ENCODE measurements at places on chromosomes 2 and 18. TPM values are rescaled to one million over a fixed set of nuclear protein-coding genes. Genes with fewer than 3 reads are reported as not detected.

FKBP1B gene
- polyA plus RNA-seq: 3.9 TPM

SERPINB12 gene
- not detected for polyA plus RNA-seq

SERPINB3 gene
- polyA plus RNA-seq: not detected

ITGB6 gene
- not detected for polyA plus RNA-seq

AQP12B gene
- polyA plus RNA-seq: not detected

IL1RN gene
- not detected for polyA plus RNA-seq

RPE gene
- polyA plus RNA-seq: 16.4 TPM

TEX44 gene
- polyA plus RNA-seq: not detected

TBR1 gene
- not detected for polyA plus RNA-seq

LYG2 gene
- polyA plus RNA-seq: not detected

PTH2R gene
- polyA plus RNA-seq: 0.23 TPM

DNER gene
- not detected for polyA plus RNA-seq

UGT1A7 gene
- polyA plus RNA-seq: not detected

MYCN gene
- not detected for polyA plus RNA-seq

PTPN18 gene
- 124 TPM for polyA plus RNA-seq

PTPRM gene
- polyA plus RNA-seq: 0.61 TPM

GRHL1 gene
- 0.16 TPM for polyA plus RNA-seq

ABCG8 gene
- not detected for polyA plus RNA-seq

HMSD gene
- polyA plus RNA-seq: not detected

HOXD10 gene
- polyA plus RNA-seq: not detected

PER2 gene
- 9.4 TPM for polyA plus RNA-seq

BCL11A gene
- 189 TPM for polyA plus RNA-seq

SULT1C4 gene
- not detected for polyA plus RNA-seq

AMER3 gene
- not detected for polyA plus RNA-seq

FIGN gene
- polyA plus RNA-seq: not detected

ZC3H15 gene
- 64.9 TPM for polyA plus RNA-seq

MYOM1 gene
- 2.4 TPM for polyA plus RNA-seq

C2orf78 gene
- not detected for polyA plus RNA-seq

IL36RN gene
- polyA plus RNA-seq: not detected

ERCC3 gene
- 24.7 TPM for polyA plus RNA-seq

CDK15 gene
- not detected for polyA plus RNA-seq

TCF4 gene
- 256 TPM for polyA plus RNA-seq

IL36B gene
- polyA plus RNA-seq: not detected

WNT6 gene
- polyA plus RNA-seq: 0.86 TPM

CHAC2 gene
- polyA plus RNA-seq: 6.8 TPM

DNAJC5G gene
- polyA plus RNA-seq: not detected

GAL3ST2 gene
- polyA plus RNA-seq: not detected

SNORC gene
- not detected for polyA plus RNA-seq

CFAP210 gene
- not detected for polyA plus RNA-seq

NYAP2 gene
- not detected for polyA plus RNA-seq

RAMP1 gene
- not detected for polyA plus RNA-seq

RANBP2 gene
- 15.9 TPM for polyA plus RNA-seq

UGT1A5 gene
- not detected for polyA plus RNA-seq

PROKR1 gene
- polyA plus RNA-seq: not detected

SERPINB4 gene
- not detected for polyA plus RNA-seq

SCN9A gene
- not detected for polyA plus RNA-seq

IDH1 gene
- 9.9 TPM for polyA plus RNA-seq

PRSS56 gene
- polyA plus RNA-seq: not detected

GPR39 gene
- not detected for polyA plus RNA-seq

IHH gene
- polyA plus RNA-seq: not detected

ROCK2 gene
- 13.3 TPM for polyA plus RNA-seq

DSEL gene
- polyA plus RNA-seq: not detected
